ENCODE measurements at places on chromosomes 7 and 10. TPM values are rescaled to one million over a fixed set of nuclear protein-coding genes. Genes with fewer than 3 reads are reported as not detected.

DNA sequence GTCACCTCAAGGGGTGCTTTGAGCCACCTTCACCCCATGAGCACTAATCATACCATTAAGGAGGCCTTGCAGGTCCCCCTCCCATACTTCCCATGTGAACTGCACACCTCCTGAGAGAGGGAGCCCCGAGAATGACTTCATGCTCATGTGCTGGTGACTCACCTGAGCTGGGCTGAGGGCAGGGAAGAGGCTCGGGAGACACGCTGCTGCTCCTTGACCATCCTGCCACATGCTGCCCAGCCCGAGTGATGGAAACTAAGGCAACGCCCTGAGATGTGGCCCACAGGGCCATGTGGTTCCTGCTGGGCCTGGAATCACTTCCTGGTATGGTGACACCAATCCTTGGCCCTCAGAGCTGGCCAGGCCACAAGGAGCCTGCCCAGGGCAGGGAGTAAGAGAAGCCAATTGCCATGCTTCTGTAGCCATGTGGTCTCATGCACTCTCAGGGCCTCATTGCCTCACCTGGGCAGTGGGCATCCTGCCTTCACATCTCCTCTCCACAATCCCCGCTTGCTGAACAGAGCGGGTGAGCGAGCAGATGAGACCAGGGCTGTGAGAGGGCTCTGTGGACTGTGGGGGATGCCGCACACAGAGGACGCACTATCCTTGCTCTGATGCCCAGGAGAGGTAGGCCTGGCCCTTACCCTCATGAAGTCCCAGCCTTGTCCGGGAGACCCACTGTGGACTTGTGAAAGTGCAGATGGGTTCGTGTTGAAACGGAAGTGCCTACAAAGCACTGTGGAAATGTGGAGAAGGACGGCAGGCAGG is 18.3 kb upstream of the PPIF start:
- DNase-seq: no peak

GRCh38 chr7:12222889-12223579 is 11.9 kb downstream of the TMEM106B start:
- no peak for DNase-seq

DNA sequence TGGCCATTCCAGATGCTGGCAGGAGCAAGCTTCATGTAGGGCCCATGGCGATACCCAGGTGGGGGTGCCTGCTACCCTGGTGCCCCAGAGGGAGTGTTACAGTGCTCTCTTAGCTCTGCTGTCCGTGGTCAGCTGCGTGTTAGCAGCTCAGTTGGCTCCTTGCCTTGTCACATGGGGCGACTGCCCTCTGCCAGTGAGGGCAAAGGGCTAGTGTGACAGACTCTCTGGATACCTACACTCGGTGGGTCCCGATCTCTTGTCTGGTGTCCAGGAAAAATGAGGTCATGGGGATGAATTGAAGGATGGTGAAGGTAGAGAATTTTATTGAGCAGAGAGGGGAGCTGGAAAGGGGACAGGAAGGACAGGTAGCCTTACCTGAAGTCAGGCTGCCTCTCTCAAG is 152.2 kb downstream of the CYP26A1 start:
- DNase-seq: no peak

DNA sequence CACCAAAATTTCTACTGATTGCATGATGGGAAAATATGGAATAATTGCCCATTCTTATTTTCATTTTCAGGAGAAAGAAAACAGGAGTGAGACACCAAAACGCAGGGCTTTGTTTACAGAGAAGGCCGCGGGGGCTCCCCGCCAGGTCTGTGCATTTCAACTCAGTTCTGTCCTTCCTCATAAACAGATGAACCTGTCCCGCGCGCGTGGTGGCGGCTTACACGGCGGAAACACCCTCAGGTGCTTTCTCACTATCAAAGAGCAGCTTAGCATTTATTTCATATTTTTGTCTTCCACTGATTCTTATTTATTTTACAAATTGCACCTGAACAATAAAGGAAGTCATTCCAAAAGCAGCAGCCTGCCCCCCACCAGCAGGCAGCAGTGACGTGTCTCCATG is 579.4 kb downstream of the PTPRN2 start:
- DNase-seq: no peak

NOLC1 gene
- 98.2 TPM for total RNA-seq

- no peak for DNase-seq
Observed at GRCh38 chr10:97450828-97451227, 4.9 kb downstream of the ZDHHC16 start.

GRCh38 chr7:43884209-43884608 is 14.9 kb upstream of the MRPS24 start:
- DNase-seq: no peak

DNA sequence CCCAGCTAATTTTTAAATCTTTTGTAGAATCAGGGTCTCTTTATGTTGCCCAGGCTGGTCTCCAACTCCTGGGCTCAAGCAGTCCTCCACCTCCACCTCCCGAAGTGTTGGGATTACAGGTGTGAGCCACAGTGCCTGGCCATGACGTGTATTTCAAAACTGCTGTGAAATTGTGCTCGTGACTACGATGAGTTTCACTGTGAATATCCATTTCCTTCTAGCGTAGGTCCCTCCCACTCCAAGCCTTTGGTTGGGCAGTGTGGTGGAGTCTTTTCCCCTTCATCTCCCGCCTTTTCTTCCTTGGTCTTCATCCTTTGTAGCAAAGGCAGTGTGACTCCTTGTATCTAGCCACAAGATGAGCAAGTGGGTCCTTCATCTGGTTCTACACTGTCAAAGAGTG is 56.2 kb downstream of the CUL1 start:
- DNase-seq: no peak

DNA sequence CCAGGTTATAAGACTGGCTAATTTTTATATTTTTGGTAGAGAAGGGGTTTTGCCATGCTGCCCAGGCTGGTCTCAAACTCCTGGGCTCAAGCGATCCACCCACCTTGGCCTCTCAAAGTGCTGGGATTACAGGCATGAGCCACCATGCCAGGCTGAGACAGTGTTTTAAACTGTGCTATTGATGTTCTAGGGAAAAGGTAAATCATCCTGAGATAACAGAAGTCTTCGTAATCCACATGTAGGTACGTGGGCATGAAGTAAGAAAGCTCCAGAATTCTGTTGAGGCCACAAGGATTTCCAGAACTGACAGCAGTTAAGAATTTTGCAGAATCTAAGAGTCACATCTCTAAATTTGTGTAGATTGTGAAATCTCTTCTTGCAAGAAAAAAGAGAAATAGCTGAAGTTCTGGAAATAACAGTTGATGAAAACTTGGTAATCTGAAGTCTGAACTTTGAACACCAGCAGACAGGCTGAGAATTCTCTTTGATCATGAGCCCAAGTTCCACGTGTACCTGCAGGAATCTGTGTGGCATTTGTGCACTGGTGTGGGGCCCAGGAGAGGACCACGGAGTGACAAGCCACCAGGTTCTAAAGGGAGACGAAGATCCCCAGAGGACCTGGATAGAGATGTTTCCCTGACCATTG is 24.6 kb downstream of the C7orf33 start:
- no peak for DNase-seq

- no peak for DNase-seq
Observed at GRCh38 chr10:3245395-3245794, 72.8 kb upstream of the PITRM1 start.

MSS51 gene
- total RNA-seq: 3.8 TPM

- no peak for DNase-seq
Observed at GRCh38 chr10:25176421-25176968, 1.7 kb downstream of the GPR158 start.

GRCh38 chr10:44471410-44471809 is 86.5 kb upstream of the CXCL12 start:
- no peak for DNase-seq

DNA sequence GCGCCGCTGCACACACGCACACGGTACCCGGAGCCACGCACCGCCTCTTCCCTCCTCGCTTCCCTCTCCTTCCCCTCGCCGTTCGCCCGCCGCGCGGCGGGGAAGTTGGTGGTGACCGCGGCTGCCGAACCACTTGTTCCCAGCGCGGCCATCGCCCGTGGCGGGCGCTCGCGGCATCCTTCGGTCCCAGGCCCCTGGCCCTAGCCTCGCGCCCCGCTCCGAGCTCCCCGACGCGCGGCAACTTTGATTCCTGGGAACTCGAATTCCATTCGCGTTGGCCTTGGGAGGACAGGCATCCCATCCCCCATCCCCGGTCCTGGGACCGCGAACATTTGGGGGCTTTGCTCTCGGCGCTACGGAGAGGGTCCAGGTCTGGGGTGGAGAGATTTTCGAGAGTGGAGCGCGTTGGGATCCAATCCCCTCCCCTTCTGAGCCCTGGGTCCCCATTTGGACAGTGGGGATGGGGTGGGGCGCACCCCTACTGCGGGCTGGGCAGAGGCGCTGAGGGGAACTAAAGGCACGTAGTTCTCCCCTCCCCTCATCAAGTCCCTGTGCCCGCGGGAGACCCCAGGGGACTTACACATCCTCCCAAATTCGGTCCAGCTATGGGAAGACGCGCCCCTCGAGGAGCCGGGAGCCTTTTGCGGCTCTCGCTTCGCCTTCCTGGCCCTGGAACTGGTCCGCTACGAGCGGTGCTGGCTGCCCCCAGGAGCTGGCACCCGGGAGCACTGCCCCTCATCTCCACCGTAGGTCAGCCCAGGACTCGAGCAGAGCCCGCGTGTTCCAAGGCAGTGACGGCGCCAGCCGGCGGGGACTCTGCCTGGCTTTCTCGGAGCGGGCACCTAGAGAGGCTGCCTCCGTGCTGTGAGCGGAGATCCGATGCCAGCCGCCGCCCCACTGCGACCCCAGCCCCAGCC is 834 bp downstream of the CDH23 start:
- DNase-seq: no peak

- DNase-seq: no peak
Observed at GRCh38 chr10:105843786-105844185, 1202.7 kb downstream of the SORCS3 start.

SPDYE2B gene
- not detected for total RNA-seq

- no peak for DNase-seq
Observed at GRCh38 chr7:149809215-149809614, 29.0 kb upstream of the ZNF862 start.

Measured in activated T-cell treated with anti-CD3 and anti-CD28 coated beads, Interleukin-2, amount 50 U/mL, for 72 hours (primary cell).